ENCODE measurements at places on chromosomes 2 and 18.

- no peak for DNase-seq
Observed at GRCh38 chr2:222568865-222569264, 87.0 kb downstream of the FARSB start.

DNA sequence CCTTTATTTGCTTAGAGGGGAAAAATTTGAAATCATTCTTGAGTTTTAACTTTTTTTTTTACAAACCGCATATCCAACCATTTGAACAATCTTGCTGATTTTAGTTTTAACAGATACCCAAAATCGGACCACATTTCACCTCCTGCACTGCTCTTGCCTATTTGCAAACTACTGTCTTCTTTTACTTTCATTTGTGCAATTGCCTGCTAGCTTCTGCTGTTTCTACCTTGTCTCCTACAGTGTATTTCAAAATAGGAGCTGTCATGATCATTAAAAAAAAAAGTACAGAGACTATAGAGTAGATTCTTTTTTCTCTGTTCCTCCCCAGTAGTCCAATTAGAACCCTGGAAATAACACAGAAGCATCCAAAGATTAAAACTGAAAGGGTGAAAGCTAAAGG is 1081.2 kb downstream of the SOCS6 start:
- no peak for DNase-seq

DNA sequence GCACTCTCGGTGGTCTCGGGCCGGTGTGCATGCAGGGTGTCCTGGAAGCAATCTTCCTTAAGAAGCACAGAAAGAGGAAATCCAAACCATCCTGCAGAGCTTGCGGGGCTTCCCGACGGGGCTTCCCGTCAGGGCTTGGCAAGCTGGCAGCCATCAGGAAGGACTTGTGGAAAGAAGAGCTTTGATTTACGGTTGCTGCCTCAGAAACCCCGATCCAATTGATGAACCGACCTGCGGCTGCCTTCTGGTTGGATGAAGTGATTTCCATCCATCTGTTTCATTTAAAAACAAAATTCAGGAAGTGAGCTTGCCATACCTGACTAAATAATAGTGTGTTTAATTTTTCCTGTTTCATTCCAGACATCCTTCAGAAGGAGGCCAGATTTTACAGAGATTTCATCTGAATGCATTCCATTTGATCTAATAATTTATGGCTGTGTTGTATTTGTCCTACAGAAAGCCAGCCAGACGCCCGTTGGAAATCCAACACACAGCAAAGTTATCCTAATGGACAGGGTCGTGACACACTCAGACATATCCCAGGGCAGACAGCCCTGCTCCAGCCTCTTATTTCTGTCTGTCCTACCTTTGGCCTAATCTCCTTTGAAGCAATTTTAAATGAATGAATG is 141.3 kb downstream of the SEPTIN10 start:
- DNase-seq, result no peak

GRCh38 chr2:224086226-224086914 is 47.3 kb upstream of the SERPINE2 start:
- DNase-seq, result no peak

- DNase-seq, result no peak
Observed at GRCh38 chr18:22539051-22539765, 121.5 kb upstream of the CTAGE1 start.

- no peak for DNase-seq
Observed at GRCh38 chr2:178846458-178846802, 39.2 kb upstream of the TTN start.

DNA sequence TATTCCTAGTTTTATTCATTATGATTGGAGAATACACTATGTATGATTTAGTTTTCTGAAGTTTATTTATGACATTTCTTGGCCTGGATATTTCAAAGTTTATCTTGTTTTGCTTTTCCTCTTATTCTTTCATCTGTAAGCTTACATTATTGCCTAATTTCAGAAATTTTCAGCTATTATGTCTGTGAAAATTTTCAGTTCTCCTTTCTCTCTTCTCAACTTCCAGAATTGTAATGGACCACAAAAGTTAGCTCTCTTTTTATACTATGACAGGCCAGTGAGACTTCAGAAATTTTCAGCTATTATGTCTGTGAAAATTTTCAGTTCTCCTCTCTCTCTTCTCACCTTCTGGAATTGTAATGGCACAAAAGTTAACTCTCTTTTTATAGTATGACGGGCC is 97.2 kb upstream of the SCN7A start:
- no peak for DNase-seq

DNA sequence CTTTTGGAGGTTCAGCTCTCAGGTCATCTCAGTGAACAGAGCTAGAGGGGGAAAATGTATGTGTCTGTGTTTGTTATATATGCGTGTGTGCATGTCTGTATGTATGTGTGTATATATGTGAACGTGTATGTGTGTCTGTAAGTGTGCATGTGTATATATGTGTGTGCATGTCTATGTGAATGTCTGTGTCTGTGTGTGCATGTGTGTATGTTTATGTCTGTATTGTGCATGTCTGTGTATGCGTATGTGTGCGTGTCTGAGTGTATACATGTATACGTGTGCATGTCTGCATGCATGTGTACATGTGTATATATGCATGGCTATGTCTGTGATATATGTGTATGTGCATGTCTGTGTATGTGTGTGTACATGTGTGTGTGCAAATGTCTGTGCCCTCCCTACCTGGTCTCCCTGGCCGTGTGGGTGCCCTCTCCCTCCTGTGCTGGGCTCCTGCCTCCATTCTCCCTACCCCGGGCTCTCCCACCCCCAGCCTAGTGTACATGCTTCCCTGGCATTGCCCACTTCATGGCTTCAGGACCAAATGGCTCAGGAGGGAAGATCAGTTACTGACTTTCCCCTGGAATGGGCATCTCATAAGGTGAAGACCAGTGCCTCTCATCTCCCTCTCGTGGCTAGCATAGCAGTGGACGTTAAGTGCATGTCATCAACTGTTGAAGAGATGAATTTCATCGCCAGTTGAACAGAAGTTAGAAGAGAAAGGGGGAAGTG is 49.9 kb downstream of the TRAF3IP1 start:
- DNase-seq, result no peak

DNA sequence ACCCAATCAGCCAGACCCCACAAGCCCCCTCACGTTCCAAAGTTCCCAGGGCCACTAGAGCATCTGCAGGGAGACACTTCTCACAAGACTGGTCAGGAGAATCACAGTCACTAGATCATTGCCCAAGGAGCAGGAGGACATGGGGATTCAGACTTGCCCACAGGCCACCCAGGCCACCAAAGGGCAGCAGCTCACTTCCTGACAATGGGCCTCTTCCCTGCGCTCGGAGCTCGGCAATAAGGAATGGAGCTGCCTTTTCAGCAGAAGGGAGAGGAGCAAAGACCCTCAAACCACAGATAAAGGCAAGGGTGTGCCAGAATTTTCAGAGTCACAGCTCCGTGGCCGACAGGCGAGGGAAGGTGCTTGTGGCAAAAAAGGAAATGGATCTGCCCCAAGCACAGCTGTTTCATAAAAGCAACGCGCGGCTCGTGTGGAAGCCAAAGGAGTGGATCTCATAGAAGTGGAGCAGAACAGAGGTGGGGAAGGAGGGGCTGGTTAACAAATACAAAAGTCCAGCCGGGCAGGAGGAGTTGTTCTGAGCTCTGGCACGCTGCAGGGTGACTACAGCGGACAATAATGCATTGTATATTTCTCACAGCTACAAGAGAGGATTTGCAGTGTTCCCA is 72.1 kb downstream of the EDAR start:
- no peak for DNase-seq

DNA sequence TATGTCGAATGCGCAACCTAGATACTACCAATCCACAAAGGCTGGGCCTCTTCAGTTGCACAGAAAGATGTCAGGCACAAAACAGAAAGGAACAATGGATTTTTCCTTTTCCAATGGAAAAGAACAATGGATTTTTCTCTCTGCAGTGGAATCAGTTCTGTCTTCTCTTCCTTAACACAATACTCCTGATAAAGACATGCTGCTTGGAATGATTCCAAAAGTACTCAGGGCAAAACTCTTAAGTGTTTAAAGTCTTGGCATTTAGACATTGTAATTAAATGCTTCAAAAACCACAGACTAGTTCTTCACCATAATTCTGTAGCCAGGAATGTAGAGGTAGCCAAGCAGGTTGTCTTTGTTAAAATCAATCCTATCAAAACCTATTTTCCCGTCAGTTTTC is 46.7 kb upstream of the FLACC1 start:
- no peak for DNase-seq

DNA sequence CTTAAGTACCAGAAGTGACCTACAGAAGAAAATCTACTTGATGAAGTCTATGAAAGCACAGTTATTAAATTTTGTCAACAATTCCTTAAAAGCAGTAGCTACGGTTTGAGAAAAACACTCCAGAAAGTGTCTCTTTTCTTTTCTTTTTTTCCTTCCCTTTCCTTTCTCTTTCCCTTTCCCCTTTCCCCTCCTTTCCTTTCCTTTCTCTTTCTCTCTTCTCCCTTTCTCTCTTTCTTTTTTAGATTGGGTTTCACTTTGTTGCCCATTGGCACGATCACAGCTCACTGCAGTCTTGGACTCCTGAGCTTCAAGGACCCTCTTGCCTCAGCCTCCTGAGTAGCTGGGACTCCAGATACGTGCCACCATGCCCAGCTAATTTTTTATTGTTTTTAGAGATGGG is 2.6 kb upstream of the ALMS1 start:
- DNase-seq, result no peak

DNA sequence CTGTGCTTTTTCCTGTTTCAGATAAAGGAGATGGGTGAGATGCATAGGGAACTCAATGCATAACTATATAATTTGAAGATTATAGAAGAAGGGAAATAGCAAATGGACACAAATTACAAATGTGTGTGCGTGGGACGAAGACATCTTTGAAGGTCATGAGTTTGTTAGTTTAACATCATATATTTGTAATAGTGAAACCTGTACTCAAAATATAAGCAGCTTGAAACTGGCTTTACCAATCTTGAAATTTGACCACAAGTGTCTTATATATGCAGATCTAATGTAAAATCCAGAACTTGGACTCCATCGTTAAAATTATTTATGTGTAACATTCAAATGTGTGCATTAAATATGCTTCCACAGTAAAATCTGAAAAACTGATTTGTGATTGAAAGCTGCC is 16.4 kb upstream of the MSH2 start:
- no peak for DNase-seq

DNA sequence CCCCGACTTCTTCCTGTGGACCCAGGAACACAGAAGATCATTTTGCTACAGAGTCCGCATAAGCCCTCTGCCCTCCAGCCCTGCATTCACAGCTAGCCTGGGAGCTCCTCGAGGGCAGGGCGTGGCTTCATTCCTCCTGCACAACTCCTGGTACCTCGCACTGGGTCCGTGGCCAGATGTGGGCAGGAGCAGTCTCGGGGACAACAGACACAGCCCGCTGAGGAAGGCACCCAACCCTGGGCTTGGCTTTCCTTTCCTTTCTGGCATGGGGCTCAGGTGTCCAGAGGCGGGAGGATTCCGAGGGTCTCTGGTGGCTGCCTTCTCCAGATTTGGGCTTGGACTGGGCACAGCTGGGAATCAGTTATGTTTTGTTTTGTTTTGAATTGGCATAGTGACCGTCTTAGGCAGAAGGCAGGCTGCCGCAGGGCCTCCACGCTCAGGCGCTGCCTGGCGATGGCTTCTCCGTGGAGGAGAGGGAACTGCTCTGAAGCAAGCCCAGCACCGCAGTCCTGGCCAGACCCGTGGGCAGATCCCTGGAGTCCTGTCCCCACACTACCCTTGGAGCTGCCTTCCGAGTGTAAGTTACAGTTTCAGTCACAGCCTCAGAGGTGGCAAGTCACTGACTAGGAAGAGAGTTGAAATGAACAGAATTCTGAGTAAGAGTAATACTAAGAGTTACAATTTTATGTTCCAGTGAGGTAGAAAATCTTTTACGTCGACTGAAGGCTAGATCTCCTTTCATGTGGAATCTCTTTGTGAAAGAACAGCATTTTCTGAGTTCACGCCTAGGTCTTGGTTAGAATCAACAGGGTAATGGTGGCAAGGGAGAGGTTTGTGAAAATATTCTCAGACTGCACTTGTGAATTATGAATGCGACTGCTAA is 47.9 kb downstream of the LDLRAD4 start:
- DNase-seq, result no peak

GRCh38 chr2:110166266-110166665 is 38.5 kb downstream of the NPHP1 start:
- no peak for DNase-seq

DNA sequence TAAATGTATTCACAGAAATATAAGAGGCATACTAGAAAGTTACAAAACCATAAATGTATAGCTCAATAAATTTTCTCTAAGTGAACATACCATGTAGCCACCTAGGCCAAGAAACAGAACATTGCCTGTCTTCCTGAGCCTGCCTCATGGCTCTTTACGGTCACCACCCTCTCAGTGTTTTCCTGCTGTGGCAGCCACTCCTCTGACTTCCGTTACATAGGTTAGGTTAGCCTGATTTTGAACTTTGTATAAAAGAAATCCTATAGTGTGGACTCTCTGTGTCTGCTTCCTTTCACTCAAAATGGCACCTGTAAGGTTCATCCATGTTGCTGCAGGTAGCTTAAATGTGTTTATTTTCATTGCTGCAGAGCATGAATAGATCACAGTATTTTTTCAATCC is 11.6 kb upstream of the ST3GAL5 start:
- no peak for DNase-seq

GRCh38 chr2:186780701-186781316 is 68.2 kb downstream of the ZSWIM2 start:
- DNase-seq, result no peak

DNA sequence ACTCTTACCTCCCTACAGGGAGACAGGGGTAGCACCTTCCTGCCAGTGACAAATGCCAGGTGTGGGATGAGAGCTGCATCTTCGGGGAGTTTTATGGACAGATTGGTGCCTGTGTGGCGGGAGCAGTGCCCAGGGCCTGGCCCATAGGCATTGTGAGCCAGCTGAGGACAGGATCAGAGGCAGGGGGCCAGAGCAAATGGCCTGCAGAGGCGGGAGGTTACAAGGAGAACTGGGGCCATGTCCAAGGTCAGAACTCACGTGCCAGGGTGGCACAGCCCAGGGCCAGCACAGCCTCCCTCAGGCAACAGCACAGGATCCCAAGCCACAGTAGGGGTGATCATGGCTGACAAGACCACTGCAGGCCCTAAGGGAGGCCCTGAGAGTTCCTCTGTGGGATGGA is 40.2 kb upstream of the MCFD2 start:
- no peak for DNase-seq

DNA sequence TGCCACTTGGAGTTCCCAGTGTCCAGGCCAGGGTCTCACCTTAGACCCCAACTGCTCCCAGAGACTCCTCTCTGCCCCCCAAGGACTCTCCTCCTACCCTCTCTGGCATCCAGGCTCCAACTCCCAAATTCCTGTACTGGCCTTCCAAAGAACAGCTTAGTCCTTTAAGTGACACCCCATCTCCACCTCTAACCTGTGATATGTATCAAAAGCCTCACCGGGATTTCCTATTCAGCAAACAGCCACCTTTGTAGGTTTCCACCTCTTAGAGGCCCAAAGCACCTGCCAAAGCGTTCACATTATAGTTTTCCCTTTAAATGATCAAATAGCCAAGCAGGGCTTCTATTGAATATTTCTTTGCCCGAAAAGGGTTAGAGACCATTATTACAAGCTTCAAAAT is 2.7 kb upstream of the COPS8 start:
- DNase-seq, result no peak

GRCh38 chr2:198322275-198322674 is 517.9 kb downstream of the PLCL1 start:
- no peak for DNase-seq

GRCh38 chr2:50575232-50575631 is 456.7 kb downstream of the NRXN1 start:
- DNase-seq, result no peak

GRCh38 chr2:45203400-45203799 is 194.1 kb upstream of the SIX2 start:
- no peak for DNase-seq
